CD8-positive, alpha-beta T cell (primary cell): ENCODE measurements at places on chromosomes 1 and 21.

DNA sequence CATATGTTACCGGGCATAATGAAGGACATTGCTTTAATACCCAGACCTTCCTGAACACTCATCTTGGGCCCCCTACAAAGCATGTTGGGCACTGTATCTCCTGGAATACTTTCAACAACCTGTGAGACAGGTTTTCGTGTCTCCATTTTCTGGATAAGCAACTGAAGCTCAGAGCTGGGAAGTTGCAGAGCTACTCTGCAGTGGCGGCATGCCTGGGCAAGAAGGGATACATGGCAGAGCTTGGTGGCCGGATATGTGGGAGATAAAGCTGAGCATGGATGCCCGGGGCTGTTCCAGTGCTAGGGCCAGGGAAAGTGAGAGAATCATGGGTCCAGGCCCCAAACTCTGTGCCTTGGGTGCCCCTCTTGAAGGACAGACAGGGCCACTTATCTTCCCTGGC is 71.6 kb upstream of the KCND3 start:
- no peak for DNase-seq

DNA sequence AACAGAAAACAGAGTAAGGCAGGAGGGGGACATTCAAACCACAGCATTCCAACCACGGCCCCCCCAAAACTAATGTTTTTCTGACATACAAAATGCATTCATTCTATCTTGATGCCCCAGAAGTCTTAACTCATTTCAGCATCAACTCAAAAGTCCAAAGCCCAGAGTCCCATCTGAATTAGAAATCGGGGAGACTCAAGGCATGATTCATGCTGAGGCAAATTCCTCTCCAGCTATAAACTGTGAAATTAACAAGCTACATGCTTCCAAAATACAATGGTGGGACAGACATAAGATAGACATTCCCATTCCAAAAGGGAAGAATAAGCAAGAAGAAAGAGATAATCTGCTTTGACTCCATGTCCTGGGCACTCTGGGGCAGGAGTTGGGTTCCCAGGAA is 73.9 kb downstream of the KCNJ15 start:
- DNase-seq, result no peak

- DNase-seq, result no peak
Observed at GRCh38 chr1:109535971-109536491, 3.6 kb upstream of the GPR61 start.

DNA sequence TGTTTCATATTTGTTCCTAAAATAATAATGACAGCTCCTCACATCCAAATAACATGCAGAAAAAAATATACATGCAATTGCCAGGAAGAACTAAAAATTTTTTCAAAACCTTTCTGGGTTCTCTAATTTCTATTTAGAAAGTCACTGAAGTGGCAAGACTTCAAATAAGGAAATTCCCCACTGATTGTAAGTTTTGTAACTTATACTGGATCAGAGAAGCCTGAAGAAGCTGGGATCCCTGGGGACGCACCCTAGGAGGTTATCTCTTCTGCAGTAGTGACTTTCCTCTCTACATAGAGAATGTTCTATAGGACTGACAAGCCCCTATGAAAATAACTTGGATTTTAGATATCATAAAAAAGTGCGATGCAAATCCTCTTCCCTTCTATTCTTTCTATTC is 182.6 kb downstream of the MRPL39 start:
- no peak for DNase-seq

- DNase-seq, result no peak
Observed at GRCh38 chr1:13706046-13706445, 6.1 kb downstream of the PRDM2 start.

DNA sequence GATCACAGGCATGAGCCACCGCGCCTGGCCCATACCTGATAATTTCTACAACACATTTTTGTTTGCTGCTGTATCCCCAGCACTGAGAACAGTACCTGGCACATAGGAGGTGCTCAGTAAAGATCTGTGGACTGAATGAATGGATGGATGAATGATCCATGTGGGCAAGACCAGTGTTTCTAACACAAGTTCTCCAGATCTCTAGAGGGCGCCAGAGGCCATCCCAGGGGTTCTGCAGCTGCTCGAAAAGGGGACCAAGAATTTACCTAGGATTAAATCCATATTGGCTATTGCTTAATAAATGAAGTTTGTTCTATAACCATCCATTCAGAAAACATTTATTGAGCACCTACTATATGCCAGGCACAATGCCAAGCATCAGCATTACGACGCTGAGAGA is 167.7 kb downstream of the ACTL8 start:
- peak; percentile 15 for DNase-seq

- no peak for DNase-seq
Observed at GRCh38 chr1:14887764-14888350, 265.7 kb upstream of the TMEM51 start.

DNA sequence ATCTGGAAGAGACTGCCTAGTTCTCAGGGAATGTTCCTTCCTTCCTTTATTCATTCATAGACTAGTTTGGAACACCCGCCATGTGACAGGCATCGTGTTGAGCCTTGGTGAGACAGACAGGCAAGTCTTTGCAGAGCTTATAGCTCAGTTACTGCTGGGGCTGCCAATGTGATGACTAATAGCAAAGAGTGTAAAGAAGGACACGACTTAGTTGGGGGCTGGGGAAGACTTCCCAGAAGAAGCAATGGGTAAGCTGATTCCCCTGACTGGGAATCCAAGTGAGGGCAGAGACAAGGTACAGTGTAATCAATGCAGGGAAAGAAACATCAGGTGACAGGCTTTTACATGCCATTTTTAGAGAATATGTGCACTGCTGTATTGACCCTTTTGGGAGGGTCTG is 51.2 kb downstream of the TENT5C start:
- DNase-seq, result no peak

DNA sequence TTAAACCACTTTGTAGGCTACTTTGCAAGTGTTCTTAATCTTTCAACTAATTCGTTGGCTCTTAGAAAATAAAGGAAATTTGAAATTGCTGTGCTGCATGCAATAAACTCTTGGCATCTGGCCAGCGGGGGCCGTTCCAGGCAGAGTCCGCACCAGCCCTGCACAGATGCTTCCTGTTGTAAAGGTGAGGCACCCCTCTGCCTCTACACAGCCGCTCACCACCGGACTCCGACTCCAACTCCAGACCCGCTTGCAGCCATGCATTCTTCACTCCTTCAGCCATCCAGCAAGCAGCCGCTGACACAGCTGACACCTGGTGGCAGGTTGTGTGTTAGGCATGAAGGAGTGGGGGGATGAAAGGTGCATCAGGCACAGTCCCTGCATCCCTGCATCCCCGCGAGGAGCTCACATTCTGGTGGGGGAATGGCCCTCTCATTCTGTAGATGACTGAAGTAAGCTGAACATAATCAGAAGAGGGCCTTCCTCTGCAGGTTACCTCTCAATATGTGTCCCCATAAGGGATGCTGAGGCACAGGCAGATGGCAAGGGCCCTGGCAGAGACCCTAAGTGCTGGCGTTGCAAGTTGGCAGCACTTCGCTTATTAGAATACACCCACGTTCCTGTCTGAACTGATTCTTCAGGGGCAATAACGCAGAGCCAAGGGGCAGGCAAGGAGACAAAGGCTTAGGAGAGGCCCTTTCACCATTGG is 56.8 kb downstream of the GLIS1 start:
- peak; percentile 36 for DNase-seq

- DNase-seq, result no peak
Observed at GRCh38 chr1:15674386-15675159, 9.5 kb upstream of the PLEKHM2 start.

GRCh38 chr1:98264727-98265126 is 343.9 kb upstream of the DPYD start:
- no peak for DNase-seq
